Fibroblast of the conjunctiva (primary cell): ENCODE measurements at places on chromosomes 11 and 22.

- no peak for DNase-seq
These were observed 48.2 kb downstream of the SGSM3 start for GRCh38 chr22:40418366-40419201.

- DNase-seq: no peak
These were observed 906.3 kb downstream of the DLG2 start for GRCh38 chr11:84720706-84721402.

DNA sequence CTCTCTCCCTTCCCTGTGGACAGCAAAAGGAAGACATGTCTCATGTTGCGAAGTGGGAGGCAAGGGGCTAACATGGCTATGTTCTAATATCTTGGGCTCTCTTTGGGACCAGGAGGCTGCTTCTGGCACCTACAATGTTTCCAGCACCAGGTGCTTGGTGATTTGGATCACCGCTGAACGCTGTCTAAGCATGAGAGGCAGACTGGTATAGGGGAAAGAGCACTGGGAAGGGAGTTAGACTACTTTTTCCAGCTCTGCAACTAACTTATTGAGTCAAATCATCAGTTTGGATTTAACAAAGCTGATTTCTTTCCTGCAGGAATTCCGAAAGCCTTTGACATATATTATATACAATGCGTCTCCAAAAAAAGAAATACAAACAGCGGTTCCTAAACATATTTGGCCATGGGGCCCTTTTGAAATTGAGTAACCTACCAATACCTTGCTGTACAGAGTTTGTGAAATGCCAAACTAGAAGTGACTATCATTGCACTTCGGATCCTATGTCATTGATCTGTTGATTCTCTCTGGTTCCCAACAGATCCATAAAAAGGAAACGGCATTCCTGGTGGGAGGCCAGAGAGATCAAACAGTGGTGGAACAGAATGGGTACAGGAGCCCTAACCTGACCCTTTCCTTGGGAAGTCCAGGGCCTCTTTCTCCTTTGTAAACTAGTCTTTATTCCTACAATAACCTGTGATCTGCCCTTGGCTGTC lies 37.8 kb downstream of the FBXO7 start:
- DNase-seq: no peak

DNA sequence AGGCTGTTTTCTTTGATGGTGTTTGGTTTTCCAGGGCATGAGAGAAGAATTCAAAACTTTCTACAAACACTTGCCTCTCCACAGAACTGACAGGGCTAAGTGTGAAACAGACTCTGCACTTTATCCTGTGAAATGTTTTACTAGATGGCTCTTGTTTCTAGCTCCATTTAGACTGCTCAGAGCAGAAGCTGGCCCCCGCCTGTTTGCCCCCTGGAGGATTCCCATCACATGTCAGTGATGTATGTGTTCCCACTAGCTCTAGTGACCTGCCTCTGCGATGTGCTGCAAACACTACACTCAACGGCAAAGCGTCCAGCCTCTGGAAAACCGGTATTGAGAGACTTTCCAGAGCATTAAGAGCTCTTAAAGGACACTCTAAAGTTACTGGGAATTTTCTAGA lies 41.4 kb upstream of the PCF11 start:
- no peak for DNase-seq

DNA sequence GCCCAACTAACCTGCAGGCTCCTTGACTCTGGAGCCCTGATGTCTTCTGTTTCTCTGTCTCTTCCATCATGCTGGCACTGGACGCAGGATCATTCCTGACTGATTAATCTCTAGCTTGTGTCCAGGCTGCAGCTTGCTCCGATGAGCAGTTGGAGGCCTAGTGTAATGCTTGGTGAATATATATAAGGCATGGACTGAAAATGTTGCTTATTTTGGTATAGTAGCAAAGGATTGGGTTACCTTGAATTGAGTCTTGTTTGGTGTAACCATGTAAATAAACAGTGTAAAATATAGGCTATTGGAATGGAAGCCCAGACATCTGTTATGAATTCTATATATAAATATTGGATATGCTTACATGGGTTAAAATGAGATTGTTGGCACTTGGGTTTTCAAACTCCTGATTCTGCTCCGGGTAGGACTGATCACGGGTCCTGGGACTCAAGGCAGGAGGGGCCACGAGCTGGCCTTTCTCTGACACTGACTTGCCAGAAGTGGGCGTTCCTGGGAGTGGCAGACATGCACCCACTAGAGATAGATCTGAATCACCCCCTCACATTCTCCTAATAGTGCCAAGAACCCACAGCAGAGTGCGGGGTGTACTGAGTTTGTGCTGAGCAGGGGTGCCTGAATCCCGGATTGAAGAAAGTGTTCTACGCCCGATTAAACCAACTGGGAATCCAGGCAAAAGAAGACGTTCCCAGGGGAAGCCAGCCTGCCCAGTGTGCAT lies 25.8 kb downstream of the LRP5 start:
- DNase-seq: peak; percentile 72

DNA sequence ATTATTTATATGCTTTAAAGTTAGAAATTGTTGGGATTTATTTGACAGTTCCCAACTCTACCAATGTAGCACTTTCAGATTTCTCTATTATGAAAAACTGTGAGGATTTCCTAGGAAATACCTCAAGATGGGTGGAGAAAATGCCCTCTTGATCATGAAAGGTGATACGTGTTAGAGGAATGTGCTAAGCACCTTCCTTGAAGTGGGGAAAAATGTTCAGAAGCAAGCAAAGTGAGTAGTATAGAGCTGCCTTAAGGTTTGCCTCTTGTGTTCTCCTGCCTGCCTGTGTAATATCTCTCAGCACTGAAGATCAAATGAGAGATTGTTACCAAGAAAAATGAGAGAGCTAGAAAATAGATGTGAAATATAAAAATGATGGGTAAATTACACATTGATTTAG lies 58.2 kb downstream of the YAP1 start:
- no peak for DNase-seq

DNA sequence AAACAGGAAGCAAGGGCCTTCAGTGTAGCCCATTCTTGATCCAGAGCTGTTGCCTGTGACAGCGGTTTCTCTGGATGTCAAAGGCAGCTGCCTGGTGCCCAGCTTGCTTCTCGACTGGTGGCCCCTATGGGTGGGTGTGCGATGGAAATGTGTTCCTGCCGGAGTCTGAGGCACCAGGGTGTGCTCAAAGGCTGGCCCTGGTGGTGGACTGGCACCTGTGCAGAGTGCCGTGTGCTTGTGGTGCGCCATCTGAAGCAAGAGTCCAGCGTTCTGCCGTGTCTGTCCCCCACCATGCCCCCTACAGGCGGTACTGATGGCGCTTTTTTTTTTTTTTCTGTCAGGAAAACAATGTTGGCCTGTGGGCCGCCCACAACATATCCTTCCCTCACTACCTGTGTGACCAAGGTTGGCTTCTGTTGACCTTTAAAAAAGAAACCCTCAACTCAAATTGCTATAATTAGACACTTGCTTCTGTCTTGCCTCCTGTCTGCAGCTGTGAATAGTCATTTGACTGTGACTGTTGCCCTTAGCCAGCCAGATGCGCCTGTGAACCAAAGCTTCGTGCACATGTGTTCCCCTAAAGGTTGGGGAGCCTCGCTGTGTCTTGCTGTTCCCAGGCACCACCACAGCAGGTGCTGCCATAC lies 4.7 kb upstream of the RANBP1 start:
- DNase-seq: no peak

- no peak for DNase-seq
These were observed 86.8 kb downstream of the GALNT18 start for GRCh38 chr11:11534981-11535380.

GRCh38 chr22:27635852-27636251 lies 165.7 kb downstream of the MN1 start:
- DNase-seq: no peak
